ENCODE measurements at places on chromosomes 2 and 18. TPM values are rescaled to one million over a fixed set of nuclear protein-coding genes. Genes with fewer than 3 reads are reported as not detected.

Gene GLI2
- 13.0 TPM for total RNA-seq

Gene KIF3C
- 10.9 TPM for total RNA-seq

Gene SPDYA
- 0.86 TPM for total RNA-seq

DNA sequence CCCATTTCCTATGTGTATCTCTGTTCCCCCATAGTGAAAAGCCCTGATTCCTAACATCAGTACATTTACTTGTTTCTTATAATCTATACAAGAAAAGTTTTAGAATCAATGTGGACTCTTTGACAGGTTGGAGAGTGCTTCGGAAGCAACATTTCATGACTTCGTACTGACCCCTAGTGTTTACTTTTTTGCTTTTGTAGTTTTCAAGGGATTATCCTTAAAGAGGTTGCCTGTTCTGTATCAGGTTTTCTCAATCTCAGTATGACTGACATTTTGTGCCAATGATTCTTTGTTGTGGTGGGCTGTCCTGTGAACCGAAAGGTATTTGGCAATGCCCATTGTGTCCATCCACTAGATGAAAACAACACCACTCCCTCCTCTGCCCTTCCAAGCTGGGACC is 43.3 kb upstream of the SERPINB2 start:
- no peak for DNase-seq

DNA sequence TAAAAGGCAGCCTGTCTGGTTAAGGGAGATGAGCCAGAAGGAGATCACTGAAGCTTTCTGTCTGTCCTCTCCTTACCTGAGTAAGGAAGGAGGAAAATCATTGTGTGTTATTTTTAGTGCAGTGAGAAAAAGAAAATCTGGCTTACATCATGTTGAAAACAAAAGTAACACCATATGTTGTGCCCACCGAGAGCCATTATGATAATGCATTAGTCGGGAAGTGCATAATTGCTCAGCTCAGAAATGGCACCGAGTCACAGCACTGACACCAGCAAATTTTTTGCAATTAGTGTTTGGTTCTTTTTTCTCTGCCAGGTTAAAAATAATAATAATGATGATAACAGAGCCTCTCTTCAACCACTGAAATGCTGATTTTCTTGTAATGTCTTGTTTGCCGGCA is 46.6 kb downstream of the HNMT start:
- DNase-seq, result no peak

DNA sequence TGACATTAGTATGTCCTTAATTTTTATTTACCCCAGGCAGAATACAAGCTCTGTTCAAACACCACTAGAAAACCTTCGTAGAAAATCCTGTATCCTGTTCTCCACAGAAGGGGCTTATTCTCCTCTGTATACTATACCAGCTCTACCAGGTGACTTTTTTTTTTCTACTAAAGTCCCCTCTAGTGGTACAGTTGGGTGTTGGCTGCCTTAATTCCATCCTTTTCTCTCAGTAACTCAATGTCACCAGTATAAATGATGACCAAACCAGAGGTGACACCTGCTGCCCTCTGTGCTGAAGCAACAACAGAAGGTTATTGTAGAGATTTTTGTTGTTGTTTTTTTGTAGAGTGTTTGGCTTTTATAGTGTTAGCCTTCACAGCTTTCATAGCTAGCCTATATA is 1322.0 kb downstream of the LRP1B start:
- no peak for DNase-seq

GRCh38 chr2:20217041-20217970 is 7.6 kb downstream of the SDC1 start:
- peak; percentile 76 for DNase-seq

GRCh38 chr2:57906152-57906732 is 140.4 kb upstream of the VRK2 start:
- DNase-seq, result no peak

GRCh38 chr2:214674278-214674677 is 135.2 kb downstream of the BARD1 start:
- DNase-seq, result no peak
